Stimulated activated CD4-positive, alpha-beta T cell treated with anti-CD3 and anti-CD28 coated beads, Interleukin-15, amount 100 ng/mL, for 24 hours (primary cell): ENCODE measurements at places on chromosomes 12 and 14.

DNA sequence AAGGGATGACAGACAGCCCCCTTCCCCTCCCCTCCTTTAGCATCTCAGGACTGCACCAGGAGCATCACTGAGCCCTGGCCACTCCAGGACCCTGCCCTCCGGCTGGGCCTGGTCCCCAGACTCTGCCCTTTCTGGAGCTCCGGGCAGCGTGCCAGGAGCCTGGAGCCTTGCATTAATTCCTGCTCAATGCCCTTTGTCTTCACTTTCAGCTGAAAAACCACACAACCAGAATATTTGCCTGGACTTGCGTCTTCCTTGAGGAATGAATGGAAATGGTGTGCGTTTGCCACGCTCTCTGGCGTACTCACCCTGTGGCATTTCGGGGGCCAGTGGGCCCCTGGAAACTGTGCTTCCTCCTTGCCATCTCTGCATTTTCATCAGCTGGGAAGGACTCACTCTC lies 8.5 kb upstream of the RFLNA start:
- no peak for DNase-seq

GRCh38 chr12:22228022-22228875 lies 106.3 kb downstream of the ST8SIA1 start:
- DNase-seq, result no peak

DNA sequence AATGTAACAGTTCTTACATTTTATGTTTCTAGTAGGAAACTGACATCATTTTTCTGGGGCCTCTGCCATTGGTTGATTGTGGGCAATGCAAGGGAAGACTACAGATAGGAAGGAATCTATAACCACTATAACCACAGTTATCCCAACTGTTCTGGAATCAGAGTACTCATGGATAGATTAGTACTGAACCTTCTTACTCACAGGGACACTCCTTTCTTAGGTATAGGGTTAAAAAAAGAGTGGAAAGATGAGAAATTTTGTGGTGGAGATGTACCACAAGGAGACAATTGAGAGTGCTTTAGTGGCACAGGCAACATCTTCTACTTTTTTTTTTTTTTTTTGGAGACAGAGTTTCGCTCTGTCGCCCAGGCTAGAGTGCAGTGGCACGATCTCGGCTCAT lies 21.0 kb downstream of the TMEM116 start:
- no peak for DNase-seq

- peak; percentile 2 for DNase-seq
Measured at GRCh38 chr14:60655119-60655897, 6.0 kb upstream of the SIX1 start.

GRCh38 chr12:47942614-47943225 lies 20.7 kb upstream of the TMEM106C start:
- no peak for DNase-seq

DNA sequence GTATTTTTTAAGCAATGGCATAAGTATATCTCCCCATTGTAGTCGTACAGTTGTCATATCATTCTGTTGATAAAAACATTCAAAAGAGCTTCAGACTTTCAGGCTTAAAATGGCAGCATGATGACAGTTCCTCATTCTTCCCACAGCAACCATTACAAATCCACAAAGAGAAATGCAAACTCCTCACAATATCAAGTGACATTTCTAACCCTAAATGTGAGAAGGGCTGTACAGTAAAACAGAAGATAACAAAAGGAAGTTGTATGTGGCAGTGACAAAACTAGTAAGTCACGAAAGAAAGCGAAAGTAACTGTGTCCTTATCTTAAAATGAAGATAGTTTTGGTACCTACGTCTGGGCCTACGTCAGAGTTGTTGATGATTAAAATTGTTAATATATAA lies 46.7 kb downstream of the GXYLT1 start:
- peak; percentile 5 for DNase-seq

DNA sequence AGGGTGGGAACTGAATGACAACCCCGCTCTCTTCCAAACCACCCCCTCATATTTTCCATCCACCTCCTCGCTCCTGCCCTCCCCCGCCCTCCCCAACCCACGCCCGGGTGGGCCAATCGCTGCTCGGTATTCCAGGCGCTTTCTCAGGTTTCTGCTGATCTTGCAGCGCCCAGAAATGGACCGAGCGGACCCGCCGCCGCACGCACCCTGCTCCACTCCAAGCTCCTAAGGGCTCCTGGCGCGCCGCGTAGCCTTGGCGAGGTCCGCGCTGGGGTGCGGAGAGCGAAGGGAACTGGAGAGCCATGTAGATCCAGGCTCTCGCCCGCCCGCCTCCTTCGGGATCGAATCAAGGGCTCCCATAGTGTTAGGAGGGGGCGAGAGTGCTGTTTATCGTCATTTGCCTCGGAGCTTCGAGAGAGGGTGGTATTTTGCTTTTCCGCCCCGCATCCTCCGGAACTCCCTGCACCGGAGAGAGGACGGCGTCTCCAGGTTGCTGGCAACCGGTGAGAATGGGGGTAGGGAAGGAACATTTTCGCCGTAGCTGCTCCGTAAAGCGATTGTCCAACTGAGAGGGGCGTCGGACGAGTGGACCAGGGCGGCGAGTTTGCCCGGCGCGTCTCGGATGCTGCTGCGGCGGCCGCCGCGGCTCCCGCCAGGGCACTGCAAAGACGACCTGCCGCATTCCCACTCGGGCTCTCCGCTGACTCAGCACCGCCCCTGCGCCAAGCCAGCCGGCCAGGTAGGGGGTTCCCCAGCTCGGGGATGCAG lies at the start of gene KCNA1:
Gene KCNA1 (plus strand): TSS at position 172 of the 768 bp plus-strand sequence. CDS start 1,474 bp downstream, outside the sequence.
- DNase-seq, result peak; percentile 34

DNA sequence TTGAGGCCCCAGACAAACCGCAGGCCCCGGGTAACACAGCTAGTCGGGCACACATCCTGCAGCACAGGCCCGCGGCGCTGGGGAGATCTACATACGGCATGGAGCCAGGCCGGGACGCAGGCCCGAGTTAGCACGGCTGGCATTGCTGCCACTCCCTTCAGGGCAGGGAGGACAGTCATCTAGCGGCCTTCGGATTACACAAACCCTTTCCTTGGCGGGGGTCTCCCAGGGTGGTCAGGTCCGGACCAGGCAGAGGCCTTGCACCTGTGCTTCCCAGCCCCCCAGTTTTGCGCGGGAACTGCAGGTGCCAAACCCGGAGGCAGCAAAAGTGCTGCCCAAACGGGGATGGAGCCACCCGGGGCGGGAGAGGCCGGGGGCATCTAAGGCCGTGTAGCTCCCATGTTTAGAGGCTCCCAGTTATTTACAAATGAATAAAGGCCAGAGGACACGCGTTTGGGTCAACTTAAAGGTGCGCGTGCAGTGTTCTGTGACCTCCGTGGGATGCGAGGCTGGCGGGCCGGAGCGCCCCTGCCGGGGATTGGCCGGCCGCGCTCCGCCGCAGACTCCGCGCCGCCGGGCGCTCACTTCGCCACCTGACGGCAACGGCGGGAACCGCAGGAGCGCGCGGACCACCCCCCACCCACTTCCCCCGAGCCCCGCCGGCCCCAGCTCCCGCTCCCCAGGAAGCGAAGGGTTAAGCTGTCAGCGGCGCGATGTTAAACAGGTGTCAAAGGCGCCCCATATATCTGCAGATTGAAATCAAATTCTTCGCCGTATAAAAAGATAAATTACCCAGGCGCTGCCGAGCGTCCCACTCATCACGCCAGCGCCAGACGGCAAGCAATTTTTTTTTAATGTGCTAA lies 18.1 kb downstream of the VSX2 start:
- DNase-seq, result peak; percentile 74

- DNase-seq, result peak; percentile 17
Measured at GRCh38 chr14:81169711-81170103, 51.1 kb downstream of the GTF2A1 start.

DNA sequence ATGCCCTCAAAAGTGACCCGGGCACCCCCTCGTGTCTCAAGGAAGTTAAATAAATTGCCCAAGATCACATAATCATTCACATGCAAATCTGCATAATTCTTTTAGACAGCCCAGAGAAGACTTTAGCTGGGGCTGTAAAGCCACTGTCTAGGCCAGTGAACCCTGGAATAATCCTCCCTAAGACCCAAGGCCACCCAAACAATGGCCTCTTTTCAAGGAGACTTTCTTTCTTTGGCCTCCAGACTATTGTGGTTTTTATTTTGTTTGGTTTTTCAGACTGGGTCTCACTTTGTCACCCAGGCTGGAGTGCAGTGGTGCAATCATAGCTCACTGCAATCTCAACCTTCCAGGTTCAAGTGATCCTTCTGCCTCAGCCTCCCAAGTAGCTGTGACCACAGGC lies 10.6 kb downstream of the SVOP start:
- DNase-seq, result no peak

DNA sequence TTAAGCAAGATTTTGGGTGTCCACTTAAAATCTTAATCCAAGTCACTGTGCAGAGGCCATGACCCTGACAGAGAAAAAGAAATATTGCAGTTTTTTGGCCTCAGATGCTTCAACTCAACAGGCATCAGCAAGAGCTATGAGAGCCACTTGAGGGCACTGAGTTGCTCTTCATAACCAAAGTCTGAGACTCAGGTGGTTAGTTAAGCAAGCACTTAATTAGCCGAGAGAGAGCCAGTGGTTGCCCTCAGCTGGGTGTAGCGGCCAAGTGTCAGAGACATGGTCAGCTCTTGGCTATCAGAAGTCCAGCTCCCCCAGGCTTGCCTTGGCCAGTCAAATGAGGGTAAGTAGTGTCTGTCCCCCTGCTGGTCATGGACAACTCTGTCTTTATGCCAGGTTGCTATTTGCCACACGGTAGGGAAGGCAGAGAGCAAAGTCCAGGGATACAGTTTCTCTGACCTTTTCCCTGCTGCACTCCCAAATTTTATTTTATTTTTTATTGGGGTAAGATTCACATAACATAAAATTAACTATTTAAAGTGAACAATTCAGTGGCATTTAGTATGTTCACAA lies 9.0 kb upstream of the KRT71 start:
- no peak for DNase-seq

- DNase-seq, result no peak
Measured at GRCh38 chr12:118398524-118398923, 22.2 kb downstream of the SUDS3 start.

DNA sequence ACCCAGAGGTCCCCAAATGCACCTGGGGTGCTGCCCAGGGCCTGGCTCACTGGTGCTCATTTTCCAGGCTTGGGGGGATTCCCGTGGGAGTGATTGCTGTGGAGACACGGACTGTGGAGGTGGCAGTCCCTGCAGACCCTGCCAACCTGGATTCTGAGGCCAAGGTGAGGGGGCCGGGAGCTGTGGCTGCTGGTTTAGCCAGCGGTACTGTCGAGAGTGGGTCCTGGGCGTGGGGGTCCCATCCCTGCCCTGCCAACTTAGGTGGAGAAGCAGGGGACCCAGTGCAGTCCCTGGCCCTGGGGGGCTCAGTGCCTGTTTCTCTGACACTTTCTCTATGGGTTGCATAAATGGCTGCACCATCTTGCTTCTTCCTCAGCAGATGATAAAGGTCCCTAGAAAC lies 50.9 kb downstream of the FOXN4 start:
- no peak for DNase-seq

GRCh38 chr12:11795192-11795912 lies 145.9 kb downstream of the ETV6 start:
- no peak for DNase-seq

GRCh38 chr14:24037658-24038037 lies 14.2 kb upstream of the CARMIL3 start:
- DNase-seq, result no peak

DNA sequence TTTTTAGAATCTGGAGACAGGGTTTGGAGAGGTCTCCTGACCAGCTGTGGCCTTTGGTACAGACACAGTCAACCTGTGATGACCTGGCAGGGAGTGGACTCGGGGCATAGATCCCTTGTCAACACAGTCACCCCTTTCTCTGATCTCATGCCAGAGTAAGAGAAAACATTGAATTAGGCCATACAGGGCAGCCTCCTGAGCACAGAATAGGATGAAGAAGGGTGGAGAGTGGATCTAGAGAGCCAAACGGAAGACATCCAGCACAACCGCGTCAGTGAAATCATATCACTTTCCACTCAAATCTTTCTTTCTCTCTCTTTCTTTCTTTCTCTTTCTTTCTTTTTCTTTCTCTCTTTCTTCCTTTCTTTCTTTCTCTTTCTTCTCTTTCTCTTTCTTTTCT lies 145.9 kb upstream of the TBX3 start:
- no peak for DNase-seq

- no peak for DNase-seq
Measured at GRCh38 chr14:51145246-51145645, 50.3 kb upstream of the TRIM9 start.

- DNase-seq, result no peak
Measured at GRCh38 chr14:39102265-39102968, 618 bp downstream of the SEC23A start.

DNA sequence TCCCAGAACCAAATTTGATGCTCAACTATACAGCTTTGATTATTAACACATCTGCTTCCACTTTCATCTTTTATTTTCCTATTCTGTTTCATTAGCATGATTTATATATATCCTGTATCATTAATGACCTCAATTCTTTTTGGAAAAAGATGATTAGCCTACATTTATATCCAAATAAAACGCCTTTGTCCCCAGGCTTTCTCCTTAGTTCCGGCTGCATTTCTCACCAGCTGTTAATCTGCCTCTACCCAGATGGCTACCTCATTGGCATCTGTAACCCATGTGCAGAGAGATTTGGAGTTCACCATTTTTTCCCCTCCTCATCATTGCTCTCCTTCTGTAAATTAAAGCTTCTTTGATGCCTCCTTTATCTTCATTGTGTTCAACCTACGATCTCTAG lies 336.8 kb upstream of the RGS6 start:
- no peak for DNase-seq

DNA sequence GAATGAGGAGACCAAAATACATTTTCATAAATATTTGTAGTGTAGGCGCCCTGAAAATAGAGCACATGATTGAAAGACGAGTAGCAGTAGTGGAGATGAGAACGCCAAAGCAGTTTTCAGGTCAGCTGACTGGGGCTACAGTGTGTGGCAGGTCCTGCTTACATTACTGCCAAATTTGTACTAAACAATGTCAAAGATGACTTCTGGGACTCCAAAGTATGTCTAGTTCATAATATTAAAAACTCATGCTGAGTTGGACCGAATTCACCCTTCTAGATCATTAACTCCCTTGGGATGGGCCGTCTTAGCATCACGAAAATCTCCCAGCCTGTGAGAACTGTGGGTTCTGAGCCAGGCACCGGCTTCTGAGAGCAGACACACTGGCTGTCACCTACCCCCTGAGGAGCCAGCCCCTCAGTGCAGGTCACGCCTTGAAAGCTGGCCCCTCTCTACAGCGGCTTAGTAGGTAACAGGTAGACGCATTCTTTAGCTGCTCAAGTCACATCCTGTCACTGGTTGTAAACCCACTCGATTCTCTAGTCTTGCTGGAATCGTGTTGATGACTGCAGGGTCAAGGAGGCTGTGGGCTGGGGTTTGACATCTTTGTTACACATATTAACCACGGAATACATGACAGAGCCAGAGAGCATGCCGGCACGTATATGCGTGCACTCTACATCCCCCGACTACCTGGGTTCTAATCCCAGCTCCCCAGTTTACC lies 210.4 kb downstream of the ETV6 start:
- DNase-seq, result peak; percentile 35

DNA sequence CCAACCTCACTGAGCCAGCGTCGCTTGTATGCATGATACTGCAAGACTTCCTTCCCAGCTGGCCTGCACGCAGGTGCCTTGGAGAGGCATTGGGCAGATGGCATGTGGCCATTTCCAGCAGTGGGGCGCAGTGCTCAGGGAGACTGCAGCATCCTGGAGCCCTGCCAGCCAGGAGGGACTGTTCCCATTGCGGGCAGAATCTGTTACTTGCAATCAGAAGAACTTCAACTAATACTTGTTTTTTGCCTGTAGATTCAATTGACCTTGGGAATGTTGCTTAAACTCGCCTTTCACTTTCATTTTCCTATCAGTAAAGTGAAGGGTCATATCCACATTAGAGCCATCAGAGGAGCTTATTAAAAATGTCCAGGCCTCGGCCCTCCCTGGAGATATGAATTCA lies 29.8 kb downstream of the ANKRD9 start:
- DNase-seq, result no peak
